ENCODE measurements at places on chromosomes 4 and X.

GRCh38 chr4:186514271-186514950, 41.0 kb downstream of the MTNR1A start:
- no peak for DNase-seq

DNA sequence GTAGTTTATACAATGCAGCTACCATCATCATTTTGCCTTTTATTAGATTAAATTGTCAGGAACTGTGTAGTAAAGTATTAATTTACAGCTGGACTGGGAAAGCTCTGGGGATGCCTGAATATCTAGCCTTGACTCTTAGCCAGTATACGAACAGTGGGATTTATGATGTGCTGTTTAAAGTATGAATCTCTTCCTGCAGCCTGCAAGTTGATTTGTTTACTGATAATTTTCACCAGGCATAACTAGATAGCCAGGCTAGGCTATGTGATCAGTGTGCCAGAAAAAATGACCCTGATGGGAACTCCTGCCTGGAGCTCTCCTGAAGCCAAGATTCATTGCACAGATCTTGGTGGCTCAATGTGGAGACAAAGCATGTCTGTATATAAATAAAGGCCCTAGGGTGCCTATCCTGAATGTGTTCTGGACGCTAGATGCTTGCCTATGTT, 119.2 kb downstream of the SCLT1 start:
- DNase-seq = no peak

- DNase-seq = no peak
Measured at GRCh38 chrX:67781132-67781531, 237.3 kb downstream of the AR start.

DNA sequence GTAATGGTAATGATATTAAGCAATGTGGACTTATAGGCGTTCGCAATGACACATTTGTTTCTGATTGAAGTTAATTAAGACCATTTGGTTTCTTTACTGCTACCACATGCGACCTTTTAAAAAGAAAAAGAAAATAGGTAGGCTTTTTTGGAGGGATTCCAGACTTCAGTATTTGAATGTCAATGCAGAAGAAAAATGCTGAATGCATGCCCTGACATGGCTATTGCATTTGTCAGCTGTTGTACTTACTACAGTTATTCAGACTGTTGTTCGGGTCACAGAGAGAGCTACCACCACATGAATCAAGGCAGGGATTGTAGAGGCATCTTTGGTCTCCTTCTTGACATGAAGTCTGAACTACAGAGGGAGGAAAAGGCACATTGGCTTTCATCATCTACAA, 163.7 kb downstream of the CORIN start:
- no peak for DNase-seq

DNA sequence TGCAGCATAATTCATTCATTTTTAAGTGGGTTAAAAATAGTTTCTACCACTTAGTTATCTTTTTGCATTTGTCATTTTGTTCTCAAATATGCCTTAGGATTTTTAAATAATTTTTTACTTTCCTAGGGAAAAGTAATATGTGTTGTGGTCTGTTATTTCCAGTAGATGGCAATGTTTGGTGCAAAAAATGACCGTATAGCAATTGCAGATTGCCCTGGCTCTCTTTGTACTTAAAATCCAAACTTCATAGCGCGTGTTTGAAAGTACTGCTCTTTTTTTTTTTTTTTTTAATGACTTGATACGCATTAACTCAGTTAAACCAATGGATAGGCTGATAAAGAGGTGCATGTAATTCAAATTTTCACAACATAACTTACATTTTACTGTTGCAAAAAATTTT, 74.4 kb upstream of the RBMX start:
- no peak for DNase-seq

- no peak for DNase-seq
Measured at GRCh38 chrX:15014281-15014680, 141.1 kb downstream of the MOSPD2 start.

- no peak for DNase-seq
Measured at GRCh38 chr4:141580523-141580922, 55.9 kb upstream of the IL15 start.

GRCh38 chrX:109840585-109840984, 107.5 kb upstream of the ACSL4 start:
- no peak for DNase-seq

- DNase-seq = no peak
Measured at GRCh38 chr4:94642561-94642866, 115.2 kb upstream of the BMPR1B start.

DNA sequence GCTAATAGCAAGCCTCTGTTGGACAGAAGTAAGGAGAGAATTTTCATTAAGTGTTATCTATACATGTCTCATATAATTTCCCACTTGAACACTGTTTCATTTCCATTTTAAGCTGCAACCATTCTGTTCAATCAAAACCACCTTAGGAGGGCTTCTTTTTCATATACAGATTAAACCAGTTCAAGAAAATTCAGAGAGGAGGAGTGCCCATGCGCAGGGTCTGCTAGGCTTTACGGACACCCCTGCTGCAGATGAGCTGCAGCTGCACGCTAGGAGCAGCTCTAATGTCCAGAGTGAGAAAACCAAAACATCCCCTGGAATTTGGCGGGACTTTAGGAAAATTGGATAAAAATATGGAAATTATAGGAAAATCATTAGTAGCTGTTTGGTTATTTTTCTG, 541.0 kb downstream of the SPRY1 start:
- no peak for DNase-seq

DNA sequence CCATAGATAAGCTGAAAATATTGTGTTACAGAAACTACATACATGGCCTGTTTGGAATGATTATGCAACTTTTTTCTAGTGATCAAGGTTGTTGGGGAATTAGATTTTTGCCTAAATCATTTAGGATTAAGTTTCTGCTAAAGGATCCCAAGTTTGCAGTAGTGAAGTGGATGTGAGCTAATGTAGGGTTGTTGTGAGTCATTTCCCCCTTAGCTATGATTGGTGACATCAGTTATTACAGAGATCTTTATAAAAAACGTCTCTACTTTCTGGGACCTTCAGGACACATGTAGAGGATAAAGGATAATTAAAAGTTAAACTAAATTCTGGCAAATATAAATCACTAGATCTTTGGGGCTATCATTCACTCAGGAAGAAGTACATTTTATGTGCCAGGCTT, 133.3 kb downstream of the GATB start:
- DNase-seq = no peak

- no peak for DNase-seq
Measured at GRCh38 chr4:155071962-155072361, 136.5 kb upstream of the NPY2R start.

- DNase-seq = no peak
Measured at GRCh38 chrX:127404161-127404560, 584.6 kb downstream of the PRR32 start.

DNA sequence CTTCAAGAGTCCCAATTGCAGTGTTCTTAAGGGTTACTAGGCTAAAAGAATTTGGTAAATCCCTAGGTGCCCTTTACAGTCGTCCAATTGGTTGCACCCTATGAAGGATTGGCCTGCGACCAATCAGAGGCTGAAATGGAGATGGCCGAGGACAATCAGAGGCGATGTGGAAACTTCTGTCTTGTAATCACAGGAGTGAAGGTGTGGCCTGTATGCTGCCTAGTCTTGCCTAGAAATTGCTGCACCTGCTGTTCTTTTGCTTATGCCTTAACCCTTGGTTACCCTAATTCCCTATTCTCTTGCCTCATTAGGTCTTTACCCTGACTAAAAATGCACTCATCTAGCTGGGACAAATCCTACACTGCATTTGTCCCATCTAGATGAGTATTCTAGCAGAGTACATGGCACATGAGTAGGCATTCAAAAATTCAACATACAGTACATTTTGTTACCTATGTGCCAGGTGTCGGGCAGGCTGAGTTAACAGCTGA, 1.0 kb upstream of the DCK start:
- no peak for DNase-seq

- no peak for DNase-seq
Measured at GRCh38 chrX:132908891-132909290, 49.5 kb downstream of the HS6ST2 start.

DNA sequence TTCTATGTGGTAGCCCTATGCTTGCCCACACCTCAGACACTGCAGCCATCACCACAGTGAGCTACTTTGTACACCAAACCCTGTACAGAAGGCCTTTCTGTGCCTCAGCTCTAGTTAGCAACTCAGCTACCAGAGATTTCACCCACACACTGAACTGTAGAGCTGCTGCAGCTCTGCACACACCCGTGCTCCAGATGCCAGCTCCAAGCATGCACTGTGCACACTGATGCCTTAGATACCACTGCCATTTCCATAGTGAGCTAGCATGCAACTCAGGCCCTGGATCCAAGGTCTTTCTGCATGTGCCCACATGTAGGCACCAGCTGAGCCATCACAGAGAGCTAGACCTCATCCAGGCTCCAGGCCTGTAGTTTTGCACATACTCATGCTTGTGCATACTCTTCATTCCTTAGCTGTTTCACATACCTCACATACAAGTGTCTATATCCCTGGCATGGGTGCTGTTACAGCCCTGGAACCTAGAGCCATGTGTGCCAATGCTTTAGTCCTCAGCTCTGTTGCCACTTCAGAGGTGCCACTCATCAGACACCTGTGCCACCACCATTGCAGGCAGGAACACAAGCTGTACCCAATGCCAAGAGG, 423.5 kb upstream of the NDST3 start:
- no peak for DNase-seq

- DNase-seq = no peak
Measured at GRCh38 chrX:108162265-108162664, 70.7 kb downstream of the ATG4A start.

- DNase-seq = no peak
Measured at GRCh38 chr4:74235135-74235534, 73.1 kb upstream of the EPGN start.

DNA sequence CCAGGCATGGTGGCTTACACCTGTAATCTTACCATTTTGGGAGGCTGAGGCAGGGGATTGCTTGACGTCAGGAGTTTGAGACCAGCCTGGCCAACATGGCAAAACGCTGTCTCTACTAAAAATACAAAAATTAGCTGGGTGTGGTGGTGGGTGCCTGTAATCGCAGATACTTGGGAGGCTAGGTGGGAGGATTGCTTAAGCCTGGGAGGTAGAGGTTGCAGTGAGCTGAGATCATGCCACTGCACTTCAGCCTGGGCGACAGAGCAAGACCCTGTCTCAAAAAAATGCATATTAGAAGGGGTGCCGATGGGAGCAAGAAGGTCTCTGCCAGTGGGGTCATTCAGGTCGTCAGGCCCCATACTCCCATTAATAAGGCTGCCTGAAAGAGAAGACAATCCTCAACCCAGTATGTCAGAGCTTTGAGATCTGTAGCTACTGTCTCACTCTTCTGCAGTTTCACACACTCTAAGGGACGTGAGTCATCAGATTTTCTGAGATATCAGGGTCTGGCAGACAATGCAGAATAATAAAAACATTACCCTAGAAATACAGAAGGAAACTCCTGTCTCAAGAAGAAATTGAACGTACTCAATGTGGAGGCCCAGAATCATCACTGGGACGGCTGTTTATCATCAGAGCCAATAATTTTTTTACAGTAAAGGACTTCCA, 176.7 kb upstream of the FAT1 start:
- no peak for DNase-seq

DNA sequence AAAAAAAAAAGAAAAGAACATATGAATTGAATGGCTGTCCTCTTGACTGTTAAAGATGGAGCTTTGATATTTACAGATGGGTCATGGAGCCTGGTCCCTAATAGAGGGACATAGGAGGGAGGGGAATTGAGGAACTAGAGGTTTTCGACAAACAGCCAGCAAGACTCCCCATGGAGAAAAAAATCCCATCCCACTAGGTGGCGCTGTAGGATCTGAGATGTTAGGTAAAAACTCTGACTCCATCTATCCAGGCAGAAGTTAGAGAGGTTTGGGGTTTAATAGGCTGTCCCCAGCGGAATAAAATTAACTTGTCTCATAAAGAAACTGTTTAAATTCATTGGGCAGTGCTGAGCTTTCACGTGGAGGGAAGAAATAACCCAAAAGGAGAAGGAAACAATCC, 45.9 kb downstream of the HMGB2 start:
- DNase-seq = no peak

DNA sequence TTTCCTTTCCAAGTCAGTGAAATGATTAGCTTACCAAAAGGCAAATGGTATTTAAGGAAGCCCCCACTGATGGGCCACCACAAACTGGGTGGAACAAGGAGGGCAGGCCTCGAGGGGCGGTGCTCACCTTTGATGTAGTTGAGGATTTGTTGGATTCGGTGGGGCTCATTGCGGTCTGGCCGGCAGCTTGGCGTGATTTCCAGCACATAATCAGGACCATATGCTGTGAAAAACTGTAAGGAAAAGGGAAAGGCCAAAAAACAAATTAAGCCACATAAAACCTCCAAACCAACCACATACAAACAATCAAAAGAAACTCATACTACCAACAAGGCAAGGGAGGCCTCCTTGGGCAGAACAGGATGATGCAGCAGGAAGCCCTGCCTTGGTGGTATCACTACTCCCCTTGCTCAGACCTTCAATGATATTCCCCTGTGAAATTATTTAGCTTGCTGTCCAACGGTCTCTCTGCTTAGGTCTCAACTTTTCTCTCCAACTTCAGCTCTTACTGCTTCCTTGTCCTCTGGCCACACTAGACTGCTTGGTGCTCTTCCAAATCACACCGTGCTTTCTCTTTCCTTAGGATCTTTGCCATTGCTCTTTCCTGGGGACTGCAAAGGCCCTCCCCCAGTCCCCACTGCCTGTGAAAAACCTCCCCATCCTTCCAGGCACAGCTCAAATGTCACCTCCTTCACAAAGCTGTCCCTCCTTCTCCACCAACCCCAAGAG, 46.1 kb upstream of the CITED1 start:
- no peak for DNase-seq

DNA sequence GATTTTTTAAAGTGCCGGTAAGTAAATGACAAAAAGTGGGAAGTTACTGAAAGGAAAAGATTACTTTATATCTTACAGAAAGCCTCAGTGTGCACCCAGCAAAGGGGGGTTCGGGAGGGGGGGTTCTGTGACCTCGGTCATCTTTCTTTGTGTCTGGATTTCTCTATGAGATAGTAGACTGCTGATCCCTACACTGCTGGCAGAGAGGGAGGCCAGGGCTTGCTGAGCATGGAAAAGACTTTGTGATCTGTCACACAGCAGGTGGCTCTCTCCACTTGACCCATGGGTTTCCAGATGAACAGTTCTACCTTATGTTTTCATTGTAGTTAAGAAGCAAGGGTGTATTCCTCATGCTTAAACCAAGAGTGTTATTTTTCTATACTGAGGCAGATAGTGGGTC, 475.6 kb downstream of the PCDH10 start:
- no peak for DNase-seq

- DNase-seq = no peak
Measured at GRCh38 chr4:105963461-105964400, 68.5 kb downstream of the NPNT start.

- DNase-seq = no peak
Measured at GRCh38 chr4:158122501-158122900, 50.3 kb downstream of the GASK1B start.

GRCh38 chr4:113222471-113222870, 173.0 kb downstream of the ANK2 start:
- no peak for DNase-seq

- DNase-seq = no peak
Measured at GRCh38 chr4:165476214-165477098, 97.6 kb downstream of the CPE start.

Measured in cortex of kidney (tissue), 1 donor.